Heart left ventricle (tissue), 16 donors: ENCODE measurements at places on chromosomes 5 and 9. TPM values are rescaled to one million over a fixed set of nuclear protein-coding genes. Genes with fewer than 3 reads are reported as not detected.

Gene IL17B
- total RNA-seq, result not detected

DNA sequence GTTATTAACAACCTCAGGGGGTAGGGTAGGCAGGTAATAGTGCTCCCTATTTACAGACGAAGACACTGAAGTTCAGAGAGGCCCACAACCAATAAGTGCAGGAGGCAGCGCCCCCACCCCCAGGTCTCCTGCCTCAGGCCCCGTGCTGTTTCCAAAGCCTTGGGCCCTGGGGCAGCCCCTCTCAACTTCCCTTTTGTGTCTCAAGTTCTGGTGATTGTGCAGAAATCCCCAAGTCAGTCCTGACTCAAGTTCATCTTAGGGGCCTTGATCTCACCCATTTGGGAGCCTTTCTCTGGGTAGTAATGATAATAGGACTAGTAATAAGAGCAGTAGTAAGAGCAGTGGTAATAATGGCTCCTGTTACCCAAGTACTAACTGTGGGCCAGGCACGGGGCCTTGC, 35.5 kb upstream of the ASS1 start:
- no peak for DNase-seq

Gene PCDHA2
- not detected for total RNA-seq

Gene CFAP157
- total RNA-seq, result 0.15 TPM

DNA sequence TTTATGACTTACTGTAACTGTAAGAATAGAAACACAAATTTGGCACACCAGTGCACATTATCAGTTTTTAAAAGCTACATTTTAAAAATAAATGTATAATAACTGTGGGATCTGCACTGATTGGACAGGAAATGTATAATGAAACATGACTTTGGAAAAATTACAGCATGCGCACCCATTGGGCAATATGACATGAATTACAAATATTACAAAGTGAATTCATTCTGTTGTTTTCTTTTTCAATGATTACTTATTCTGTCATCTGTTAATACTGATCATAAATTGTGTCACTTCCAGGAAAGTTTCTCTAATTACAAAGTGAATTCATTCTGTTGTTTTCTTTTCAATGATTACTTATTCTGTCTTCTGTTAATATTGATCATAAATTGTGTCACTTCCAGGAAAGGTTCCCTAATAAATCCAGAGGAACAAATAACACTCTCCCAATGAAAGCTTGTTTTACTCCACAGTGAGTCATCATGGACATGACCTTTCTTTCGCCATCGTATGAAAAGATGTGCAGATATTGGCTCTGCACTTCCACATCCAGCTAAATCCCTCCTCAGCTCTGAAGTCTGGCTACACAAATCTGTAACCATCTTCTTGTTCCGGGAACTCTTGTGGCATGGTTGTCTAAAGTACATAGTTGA, 297.0 kb upstream of the HAPLN1 start:
- DNase-seq, result no peak

- no peak for DNase-seq
Observed at GRCh38 chr9:136392538-136393449, 7.2 kb downstream of the SNAPC4 start.

DNA sequence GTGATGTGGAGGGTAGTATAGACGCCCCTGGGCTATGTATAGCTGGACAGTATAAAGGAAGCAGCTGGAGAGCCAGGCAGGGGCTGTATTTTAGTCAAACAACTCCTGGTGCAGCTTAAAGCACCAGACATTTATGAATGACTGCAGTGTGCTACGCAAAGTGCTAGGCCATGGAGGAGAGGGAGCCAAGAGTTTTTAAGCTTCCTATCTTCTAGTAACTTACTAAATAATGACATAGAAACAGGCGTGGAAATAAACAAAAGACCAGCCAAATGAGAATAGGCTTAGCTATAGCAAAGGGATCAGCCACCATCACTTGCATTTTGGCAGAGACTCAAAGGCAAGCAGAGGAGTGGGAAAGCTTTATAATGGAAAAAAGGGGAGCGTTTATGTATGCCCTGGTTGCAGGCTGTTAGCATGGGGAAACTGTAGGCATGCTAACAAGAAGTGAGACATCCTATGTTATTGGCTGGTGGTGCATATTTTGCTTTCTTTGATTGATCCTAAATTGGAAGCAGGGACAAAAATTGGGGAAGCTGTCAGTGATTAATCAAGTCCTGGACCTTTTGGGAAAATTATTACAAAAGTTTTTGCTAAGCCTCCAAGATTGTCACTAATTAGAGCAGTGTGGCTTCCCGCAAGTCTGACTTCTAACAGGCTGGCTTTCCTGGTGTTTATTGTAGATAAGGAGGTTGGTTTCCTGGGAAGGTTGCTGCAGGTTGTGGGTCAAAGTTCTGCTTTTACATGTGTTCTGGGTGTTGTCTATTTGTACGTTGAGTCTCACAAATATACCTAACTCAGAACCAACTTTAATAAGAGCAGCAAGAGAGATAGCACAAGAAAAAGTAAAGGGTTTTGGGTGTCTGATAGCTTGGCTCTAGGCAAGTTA, 46.6 kb downstream of the RAB3C start:
- DNase-seq, result no peak

GRCh38 chr9:5767968-5768932, 64.7 kb downstream of the ERMP1 start:
- DNase-seq, result no peak

DNA sequence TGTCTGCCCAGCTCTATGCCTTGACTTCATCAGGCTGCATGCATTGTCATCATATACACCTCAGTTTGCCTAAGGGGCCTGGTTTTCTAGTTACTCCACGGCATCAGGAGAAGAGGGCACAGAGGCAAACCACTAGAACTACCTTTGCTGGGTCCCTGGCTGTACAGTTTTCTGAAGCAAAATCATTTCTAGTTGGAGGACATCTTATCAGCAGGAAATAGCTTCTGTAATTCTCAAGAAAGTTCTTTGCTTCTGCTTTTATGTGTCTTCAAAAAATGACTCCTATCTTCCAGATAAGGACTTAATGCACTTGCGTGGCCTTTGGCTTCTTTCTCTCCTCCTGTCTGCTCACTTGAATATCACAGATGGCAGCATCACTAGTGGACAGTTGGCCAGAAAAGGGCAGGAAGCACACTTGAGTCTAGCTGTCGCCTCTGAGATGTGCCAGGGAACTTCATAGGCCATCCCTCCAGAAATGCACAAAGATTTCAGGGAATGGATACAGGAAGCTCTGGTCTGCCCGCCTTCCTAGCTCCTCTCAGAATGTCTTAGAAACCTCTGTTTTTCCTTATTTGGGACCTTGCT, 22.4 kb upstream of the LTC4S start:
- no peak for DNase-seq

DNA sequence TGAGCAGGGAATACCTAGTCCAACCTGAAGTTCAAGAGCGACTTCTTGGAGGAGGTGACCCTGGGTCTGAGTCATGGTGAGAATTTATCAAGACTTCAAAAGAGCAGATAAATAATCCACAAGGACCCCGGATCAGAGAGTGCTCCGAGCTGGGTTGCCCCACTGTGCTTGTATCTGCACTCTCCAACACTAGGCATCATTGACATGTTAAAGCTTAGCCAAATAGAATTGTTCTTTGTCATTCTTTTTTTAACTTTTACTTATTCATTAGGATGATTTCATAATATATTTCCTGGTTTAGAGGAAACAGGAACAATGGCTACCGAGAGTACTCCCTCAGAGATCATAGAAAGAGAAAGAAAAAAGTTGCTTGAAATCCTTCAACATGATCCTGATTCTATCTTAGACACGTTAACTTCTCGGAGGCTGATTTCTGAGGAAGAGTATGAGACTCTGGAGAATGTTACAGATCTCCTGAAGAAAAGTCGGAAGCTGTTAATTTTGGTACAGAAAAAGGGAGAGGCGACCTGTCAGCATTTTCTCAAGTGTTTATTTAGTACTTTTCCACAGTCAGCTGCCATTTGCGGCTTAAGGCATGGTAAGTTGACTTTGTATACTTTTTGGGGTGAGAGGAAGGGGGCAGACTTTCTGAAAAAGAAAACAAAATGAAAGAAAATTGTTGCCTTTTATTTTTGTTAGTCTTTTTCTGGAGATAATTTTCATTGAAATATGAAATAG, at the start of gene CARD6:
TSS of gene CARD6 (plus strand) at position 300 of the 738 bp plus-strand sequence. CDS start at position 316, 16 bp downstream.
- no peak for DNase-seq

Gene PCDHGA4
- 8.6 TPM for total RNA-seq

GRCh38 chr5:135356522-135357318, 42.3 kb downstream of the MACROH2A1 start:
- peak; percentile 91 for DNase-seq

- no peak for DNase-seq
Observed at GRCh38 chr5:8561224-8561840, 692.4 kb downstream of the MTRR start.

DNA sequence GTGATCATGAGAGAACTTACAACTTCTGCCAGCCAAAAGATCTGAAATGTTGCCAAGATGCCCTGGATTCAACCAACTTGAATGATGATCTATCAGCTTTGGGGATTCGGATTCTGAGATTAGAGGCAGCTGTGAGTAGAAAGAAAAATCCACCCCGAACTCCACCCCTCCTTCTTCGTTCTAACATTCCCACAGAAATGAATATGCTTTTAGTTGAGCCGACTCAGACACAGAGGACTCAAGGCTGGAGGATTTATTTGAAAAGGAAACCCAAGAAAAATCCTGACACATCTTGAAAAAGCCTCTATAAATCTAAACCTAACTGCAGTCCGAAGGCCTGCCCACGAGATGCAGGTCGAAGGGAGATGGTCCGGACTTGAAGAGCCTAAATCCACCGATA, 275.0 kb downstream of the GAS1 start:
- no peak for DNase-seq

GRCh38 chr5:518721-519120, 5.5 kb downstream of the SLC9A3 start:
- DNase-seq, result no peak

- DNase-seq, result no peak
Observed at GRCh38 chr5:9505225-9505624, 40.6 kb downstream of the SEMA5A start.

DNA sequence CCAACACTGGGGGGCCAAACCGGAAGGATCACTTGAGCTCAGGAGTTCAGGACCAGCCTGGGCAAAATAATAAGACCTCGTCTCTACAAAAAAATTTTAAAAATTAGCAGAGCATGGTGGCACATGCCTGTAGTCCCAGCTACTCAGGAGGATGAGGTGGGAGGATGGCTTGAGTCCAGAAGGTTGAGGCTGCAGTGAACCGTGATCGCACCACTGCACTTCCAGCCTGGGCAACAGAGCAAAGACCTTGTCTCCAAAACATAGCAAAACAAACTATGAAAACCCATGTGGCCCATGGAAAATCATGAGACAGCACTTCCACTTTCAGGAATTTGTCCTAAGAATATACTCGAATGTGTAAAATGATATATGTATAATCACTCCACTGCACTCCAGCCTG, 6.1 kb downstream of the SETX start:
- DNase-seq, result no peak

Gene EFNA5
- 20.9 TPM for total RNA-seq

- DNase-seq, result no peak
Observed at GRCh38 chr5:5816960-5817359, 394.5 kb downstream of the ICE1 start.

DNA sequence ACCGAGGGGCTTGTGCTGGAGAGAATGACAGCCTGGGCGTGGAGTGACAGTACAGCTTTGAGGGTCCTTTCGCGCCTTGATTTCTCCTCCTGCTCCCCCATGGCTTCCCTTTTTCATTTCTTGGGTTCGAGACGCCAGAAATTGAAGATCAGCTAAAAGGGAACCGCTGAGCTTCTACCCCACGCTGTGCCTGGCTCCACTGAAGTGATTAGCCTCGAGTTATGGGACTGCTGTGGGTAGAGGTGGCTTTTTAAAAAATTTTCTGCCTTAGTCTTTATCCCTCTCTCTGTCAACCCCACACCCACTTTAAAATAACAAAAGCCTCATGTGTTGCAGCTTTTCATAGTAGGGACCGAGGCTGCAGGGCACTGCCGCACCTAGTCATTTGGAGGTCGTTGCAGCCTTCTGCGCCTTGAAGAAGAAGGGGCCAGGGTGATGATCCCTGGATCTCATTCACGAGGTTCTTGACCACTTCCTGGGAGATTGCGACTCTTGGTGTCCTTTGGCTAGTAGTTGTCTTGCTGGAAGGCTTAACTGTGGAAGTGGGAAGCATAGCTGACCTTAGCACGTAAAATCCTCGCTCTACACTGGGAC, 603 bp downstream of the PPIP5K2 start:
- DNase-seq, result no peak

GRCh38 chr5:106080535-106080934, 1590.2 kb downstream of the EFNA5 start:
- DNase-seq, result no peak

DNA sequence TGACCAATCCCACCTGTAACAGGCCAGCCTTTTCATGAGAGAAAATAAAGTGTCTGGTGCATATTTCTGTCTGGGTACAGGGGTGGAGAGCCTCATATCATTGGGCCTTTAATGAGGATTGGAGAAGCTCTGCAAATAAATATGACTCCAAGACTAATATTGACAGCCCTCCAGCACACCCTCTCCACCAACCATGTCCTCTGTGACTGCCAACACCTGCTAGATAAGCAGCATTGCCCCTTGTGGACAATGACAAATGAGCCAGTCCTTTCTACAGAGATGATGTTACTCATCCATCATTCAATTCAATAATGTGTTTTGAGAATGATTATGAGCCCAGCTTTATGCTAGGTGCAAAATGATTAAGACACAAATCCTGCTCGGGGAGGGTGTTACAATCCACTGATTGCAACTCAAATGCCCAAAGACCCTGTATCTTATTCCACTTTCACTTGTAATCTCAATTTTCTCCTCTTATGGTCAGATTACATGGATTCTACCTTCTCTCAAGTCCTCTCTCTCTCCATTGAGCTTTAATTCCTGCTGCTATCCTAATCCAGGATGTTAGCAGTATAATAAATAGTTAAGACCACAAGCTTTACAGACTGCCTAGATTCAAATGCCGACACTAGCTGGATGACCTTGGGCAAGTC, 2.1 kb upstream of the GFRA3 start:
- DNase-seq, result no peak

DNA sequence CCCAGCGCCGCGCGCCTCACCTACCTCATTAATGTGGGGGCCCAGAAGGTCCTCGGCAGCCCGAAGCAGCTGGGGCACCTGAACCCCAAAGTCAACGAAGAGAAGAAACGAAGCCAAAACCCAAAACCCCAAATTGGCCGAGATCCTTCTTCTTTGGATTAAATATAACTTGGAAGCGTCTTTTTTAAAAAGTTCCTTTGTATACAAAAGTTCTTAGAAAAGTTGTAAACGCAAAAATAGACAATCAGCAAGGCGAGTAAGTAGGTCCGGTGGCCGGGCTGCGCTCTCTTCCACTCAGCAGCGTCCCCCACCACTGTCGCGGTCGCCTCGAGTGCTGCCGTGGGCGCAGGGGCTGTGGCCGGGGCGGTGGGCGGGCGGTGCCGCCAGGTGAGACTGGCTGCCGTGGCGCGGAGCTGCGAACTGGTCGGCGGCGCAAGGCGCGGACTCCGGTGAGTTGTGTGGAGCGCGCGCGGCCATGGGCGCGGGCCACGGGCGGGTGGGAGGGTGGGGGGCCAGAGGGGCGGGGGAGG, 360 bp downstream of the KLF4 start:
- no peak for DNase-seq
